Activated T-helper 1 cell treated with anti-CD3 and anti-CD28 coated beads, Interleukin-12 subunit alpha, Interleukin-12 subunit beta, Interleukin-2, Interleukin-4 antibody, amounts not matched to agents 30 ng/mL and 10 ng/mL and 1 ng/mL, durations not matched to agents 14 hours and 24 hours and 36 hours (primary cell): ENCODE measurements at places on chromosomes 4 and X. TPM values are rescaled to one million over a fixed set of nuclear protein-coding genes. Genes with fewer than 3 reads are reported as not detected.

TBX22 gene
- not detected in 2 replicates for total RNA-seq

DNA sequence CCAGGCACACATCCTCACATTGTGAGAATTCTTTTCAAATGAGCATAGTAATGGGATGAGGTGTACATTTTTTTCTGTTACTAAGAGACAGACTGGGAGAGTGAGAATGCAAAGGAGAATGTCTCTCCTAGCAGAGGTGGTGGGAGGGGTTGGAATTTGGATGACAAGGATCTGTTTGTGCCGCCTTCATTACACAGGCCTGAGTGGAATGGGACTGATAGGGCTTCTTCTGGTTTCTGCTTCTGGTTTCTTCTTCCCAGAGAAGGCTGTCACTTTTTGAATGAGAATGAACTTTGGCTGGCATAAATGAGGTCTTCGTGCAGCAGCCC, 55.4 kb downstream of the C4orf51 start:
- peaks cover 3% of the 10 kb centered on the region for H3K27me3 ChIP-seq
- no peak for DNase-seq
- no peak overlapping the region for H3K4me3 ChIP-seq
- no peaks in the 10 kb centered on the region for H3K36me3 ChIP-seq
- H3K4me1 ChIP-seq: peaks cover 10% of the 10 kb centered on the region
- H3K27ac ChIP-seq: no peak overlapping the region

MAGEC1 gene
- total RNA-seq: not detected in 2 replicates

GRCh38 chr4:98586962-98587354, 71.5 kb downstream of the TSPAN5 start:
- no peak overlapping the region for H3K27ac ChIP-seq
- H3K4me3 ChIP-seq: no peak overlapping the region
- H3K27me3 ChIP-seq: no peaks in the 10 kb centered on the region

GLRA3 gene
- total RNA-seq: not detected in 2 replicates

MAGEA8 gene
- not detected in 2 replicates for total RNA-seq

GRCh38 chrX:43940816-43941474, 32.2 kb downstream of the NDP start:
- H3K27me3 ChIP-seq: peaks cover 5% of the 10 kb centered on the region
- no peaks in the 10 kb centered on the region for H3K36me3 ChIP-seq
- no peak for DNase-seq
- no peak overlapping the region for H3K27ac ChIP-seq

DNA sequence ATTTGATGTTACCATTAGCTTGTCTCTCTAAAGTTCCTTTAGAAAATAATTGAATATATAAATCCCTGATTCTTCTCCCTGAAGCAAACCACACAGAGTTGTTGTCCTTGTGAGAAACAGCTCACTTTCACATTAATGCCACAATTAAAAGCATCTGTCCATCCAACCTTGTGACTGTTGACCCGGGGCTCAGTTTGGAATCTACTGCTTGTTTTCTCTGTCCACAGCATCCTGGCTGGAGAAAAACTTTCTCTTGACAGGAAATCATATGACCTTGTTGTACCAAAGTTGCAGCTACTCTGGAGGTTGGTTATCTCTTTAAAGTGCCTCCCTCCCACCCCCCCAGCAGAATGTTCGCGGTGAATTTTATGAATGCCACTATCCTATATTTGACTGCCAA, 3.1 kb downstream of the PRKG2 start:
- H3K27ac ChIP-seq: no peak overlapping the region
- H3K27me3 ChIP-seq: peaks cover 22% of the 10 kb centered on the region
- no peak overlapping the region for H3K4me3 ChIP-seq
- no peak for DNase-seq
- H3K36me3 ChIP-seq: no peaks in the 10 kb centered on the region

CXCL9 gene
- 0.10 TPM in 2 replicates for total RNA-seq

GRCh38 chr4:128241425-128241913, 46.1 kb downstream of the PGRMC2 start:
- H3K4me1 ChIP-seq: no peaks in the 10 kb centered on the region
- no peaks in the 10 kb centered on the region for H3K36me3 ChIP-seq
- H3K27me3 ChIP-seq: peaks cover 3% of the 10 kb centered on the region
- H3K27ac ChIP-seq: no peak overlapping the region
- DNase-seq: no peak
- H3K4me3 ChIP-seq: no peak overlapping the region

GRCh38 chr4:147879676-147880075, 147.8 kb downstream of the ARHGAP10 start:
- H3K27ac ChIP-seq: no peak overlapping the region
- peaks cover 1% of the 10 kb centered on the region for H3K27me3 ChIP-seq
- H3K4me1 ChIP-seq: no peaks in the 10 kb centered on the region
- peaks cover 7% of the 10 kb centered on the region for H3K36me3 ChIP-seq

HADH gene
- total RNA-seq: 33.9 and 36.8 TPM in 2 replicates
